ENCODE measurements at places on chromosomes 16 and 17. TPM values are rescaled to one million over a fixed set of nuclear protein-coding genes. Genes with fewer than 3 reads are reported as not detected.

GRCh38 chr16:17331071-17331607, 139.6 kb downstream of the XYLT1 start:
- H3K27me3 ChIP-seq = no peaks in the 10 kb centered on the region
- no peak overlapping the region for H3K4me3 ChIP-seq
- no peak overlapping the region for H3K27ac ChIP-seq
- peaks cover 5% of the 10 kb centered on the region for H3K4me1 ChIP-seq

DNA sequence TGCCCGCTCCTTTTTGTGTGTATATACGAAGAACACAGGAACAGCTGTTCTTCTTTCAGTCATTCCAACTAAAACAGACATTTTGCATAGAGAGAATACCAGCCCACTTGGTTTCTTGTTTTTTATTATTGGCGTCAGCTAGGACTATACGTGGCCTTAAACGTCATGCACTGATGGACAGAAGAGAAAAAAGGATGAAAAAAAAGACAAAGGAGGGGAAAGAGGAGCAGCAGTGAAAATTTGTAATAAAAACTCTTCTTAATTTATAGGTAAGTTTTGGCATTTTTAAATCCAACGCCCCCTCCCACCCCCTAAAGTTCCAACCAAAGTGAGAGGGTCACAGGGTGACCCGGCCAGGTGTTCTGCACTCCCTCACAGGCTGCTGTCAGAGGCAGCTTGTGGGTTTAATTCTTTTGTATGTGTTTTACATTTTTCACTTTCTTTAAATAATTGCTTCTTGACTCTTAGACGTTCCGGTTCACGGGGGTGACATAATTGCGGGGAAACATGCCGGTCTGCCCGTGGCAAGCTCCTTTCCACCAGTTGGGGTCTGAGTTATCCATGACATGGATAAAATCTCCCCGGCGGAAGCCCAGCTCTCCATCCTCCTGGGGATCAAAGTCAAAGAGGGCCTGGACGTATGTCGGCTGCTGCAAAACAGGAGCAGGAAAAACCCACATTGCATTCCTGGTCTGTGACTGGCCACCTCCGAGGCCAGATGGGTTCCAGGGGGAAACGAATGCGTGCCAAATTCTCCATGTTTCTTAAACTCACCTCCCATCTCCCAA, 30.9 kb upstream of the SLC25A19 start:
- no peaks in the 10 kb centered on the region for H3K36me3 ChIP-seq
- H3K4me1 ChIP-seq = peaks cover 4% of the 10 kb centered on the region
- H3K4me3 ChIP-seq = no peak overlapping the region
- DNase-seq = no peak
- H3K27me3 ChIP-seq = no peaks in the 10 kb centered on the region
- no peak overlapping the region for H3K27ac ChIP-seq

DNA sequence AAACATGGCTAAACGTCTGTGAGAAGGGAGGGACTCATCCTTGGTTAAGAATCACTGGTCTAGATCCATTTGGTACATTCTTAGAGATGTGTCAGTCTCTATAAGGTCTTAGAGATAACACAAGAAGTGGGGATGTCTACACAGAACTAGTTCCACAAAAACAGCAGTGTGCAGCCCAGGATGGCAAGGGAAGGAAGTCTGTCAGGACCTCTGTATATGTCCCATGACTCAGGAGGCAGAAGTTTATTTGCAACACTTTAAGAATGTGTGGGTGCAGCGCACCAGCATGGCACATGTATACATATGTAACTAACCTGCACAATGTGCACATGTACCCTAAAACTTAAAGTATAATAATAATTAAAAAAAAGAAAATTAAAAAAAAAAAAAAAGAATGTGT, 548.5 kb upstream of the SOX9 start:
- no peak overlapping the region for H3K27ac ChIP-seq
- H3K27me3 ChIP-seq = no peaks in the 10 kb centered on the region

TAOK1 gene
- 34.9 TPM for total RNA-seq

GRCh38 chr16:48234630-48235029, 9.5 kb upstream of the LONP2 start:
- H3K27ac ChIP-seq = no peak overlapping the region
- H3K27me3 ChIP-seq = no peaks in the 10 kb centered on the region
- H3K4me3 ChIP-seq = no peak overlapping the region
- DNase-seq = no peak
- H3K4me1 ChIP-seq = no peaks in the 10 kb centered on the region

- H3K27ac ChIP-seq = peak overlapping the region; percentile 40
- peaks cover 25% of the 10 kb centered on the region for H3K4me1 ChIP-seq
- no peak overlapping the region for H3K4me3 ChIP-seq
- H3K27me3 ChIP-seq = no peaks in the 10 kb centered on the region
Measured at GRCh38 chr17:45228763-45229539, 7.3 kb downstream of the FMNL1 start.

SDR42E1 gene
- total RNA-seq = 2.6 TPM

ALOX12 gene
- total RNA-seq = not detected

- H3K4me1 ChIP-seq = peaks cover 35% of the 10 kb centered on the region
- no peaks in the 10 kb centered on the region for H3K27me3 ChIP-seq
- no peak for DNase-seq
- no peaks in the 10 kb centered on the region for H3K36me3 ChIP-seq
Measured at GRCh38 chr16:11494029-11494428, 92.7 kb downstream of the LITAF start.

GRCh38 chr16:48607056-48607825, 2.7 kb downstream of the N4BP1 start:
- H3K4me3 ChIP-seq = no peak overlapping the region
- DNase-seq = peak; percentile 32
- H3K27ac ChIP-seq = peak overlapping the region; percentile 9
- peaks cover 54% of the 10 kb centered on the region for H3K4me1 ChIP-seq
- H3K27me3 ChIP-seq = no peaks in the 10 kb centered on the region

ITGB3 gene
- total RNA-seq = 2.1 TPM

GRCh38 chr17:17142556-17142955, 63.6 kb downstream of the PLD6 start:
- no peak overlapping the region for H3K27ac ChIP-seq
- H3K4me1 ChIP-seq = no peaks in the 10 kb centered on the region
- no peaks in the 10 kb centered on the region for H3K36me3 ChIP-seq
- DNase-seq = no peak
- no peak overlapping the region for H3K4me3 ChIP-seq
- no peaks in the 10 kb centered on the region for H3K27me3 ChIP-seq

DNA sequence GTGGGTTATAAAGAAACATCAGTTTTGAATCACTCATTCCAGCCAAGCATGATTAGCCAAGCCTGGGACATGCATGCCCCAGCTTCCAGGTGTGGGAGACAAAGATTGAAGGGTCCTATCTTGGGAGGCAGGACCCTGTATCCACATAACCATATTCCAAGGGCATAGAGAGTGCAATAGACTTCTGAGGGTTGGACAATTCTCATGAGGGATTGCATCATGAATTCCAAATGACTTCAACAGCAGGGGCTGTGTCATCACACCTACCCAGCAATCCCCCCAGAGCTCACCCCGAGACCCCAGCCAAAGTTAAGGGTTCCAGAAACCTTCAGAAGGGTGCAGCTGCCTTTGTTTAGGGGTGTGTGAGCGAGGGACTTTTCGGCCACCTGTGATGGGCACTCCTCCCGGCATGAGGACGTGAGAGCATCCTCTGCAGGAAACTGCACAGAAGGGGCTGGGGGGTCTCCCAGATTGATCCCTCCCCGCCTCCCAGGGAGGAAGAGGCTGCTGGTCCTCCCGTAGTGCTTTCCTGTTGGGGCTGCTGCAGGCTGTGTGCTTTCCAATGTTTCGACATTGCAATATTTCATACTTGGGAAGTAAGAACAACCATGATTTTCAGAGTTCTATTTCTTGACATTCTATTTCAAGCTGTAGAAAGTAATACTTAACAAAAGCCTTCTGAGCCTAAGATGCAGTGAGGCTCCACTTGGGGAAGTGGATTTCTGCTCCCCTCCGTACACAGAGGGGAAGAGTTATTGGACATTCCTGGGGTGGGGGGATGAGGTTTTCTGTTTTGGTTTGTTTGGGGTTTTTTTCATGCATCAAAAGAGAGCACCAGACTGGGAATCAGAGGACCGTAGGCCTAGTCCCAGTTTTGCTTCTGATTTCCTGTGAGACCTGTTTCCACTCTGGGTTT, 13.3 kb upstream of the PITPNM3 start:
- DNase-seq = no peak
- no peaks in the 10 kb centered on the region for H3K36me3 ChIP-seq
- no peaks in the 10 kb centered on the region for H3K4me1 ChIP-seq
- no peaks in the 10 kb centered on the region for H3K27me3 ChIP-seq
- H3K4me3 ChIP-seq = no peak overlapping the region
- no peak overlapping the region for H3K27ac ChIP-seq

TCAP gene
- total RNA-seq = not detected

KREMEN2 gene
- 6.3 TPM for total RNA-seq

NOG gene
- not detected for total RNA-seq

NUDT16L1 gene
- 25.4 TPM for total RNA-seq

DNA sequence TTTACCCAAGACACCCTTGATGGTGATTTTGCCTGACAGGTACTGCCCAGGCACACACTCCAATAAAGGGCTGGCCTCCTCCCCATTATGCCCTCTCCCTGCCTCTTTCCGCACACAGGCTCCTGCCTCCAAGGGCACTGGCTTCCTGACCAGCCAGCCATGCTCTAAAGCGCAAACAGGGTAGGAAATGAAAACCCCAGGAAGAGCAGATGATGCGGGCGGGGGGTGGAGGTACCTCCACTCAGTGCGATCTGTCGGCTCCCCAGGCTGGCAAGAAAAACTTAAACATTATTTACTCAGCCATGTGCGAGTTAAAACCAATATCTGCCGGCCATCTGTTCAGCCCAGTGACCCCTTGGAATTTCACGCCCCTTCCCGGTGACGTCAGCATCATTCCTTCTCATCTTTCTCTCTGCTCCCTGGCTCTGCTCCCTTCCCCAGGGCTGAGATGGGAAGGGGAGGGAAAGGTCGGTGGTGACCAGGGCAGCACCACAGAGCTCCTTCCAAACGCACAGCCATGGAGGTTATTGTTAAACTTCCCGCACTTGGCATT, 262.5 kb downstream of the CBLN1 start:
- no peaks in the 10 kb centered on the region for H3K36me3 ChIP-seq
- H3K27me3 ChIP-seq = no peaks in the 10 kb centered on the region
- no peak overlapping the region for H3K27ac ChIP-seq
- no peak overlapping the region for H3K4me3 ChIP-seq
- DNase-seq = no peak

DNA sequence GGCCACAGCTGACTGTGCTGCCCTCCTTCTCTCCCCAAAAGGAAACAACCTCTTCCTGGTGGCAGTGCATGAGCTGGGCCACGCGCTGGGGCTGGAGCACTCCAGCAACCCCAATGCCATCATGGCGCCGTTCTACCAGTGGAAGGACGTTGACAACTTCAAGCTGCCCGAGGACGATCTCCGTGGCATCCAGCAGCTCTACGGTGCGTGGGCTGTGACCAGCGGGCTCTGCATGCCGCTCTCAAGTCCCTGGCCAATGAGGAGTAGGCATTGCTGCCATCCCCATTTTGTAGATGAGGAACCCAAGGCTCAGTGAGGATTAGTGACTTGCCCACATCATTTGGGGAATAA, 14.9 kb downstream of the MMP15 start:
- H3K27ac ChIP-seq = no peak overlapping the region
- no peaks in the 10 kb centered on the region for H3K36me3 ChIP-seq
- DNase-seq = no peak
- H3K27me3 ChIP-seq = no peaks in the 10 kb centered on the region
- no peak overlapping the region for H3K4me3 ChIP-seq
- H3K4me1 ChIP-seq = peaks cover 31% of the 10 kb centered on the region

DNA sequence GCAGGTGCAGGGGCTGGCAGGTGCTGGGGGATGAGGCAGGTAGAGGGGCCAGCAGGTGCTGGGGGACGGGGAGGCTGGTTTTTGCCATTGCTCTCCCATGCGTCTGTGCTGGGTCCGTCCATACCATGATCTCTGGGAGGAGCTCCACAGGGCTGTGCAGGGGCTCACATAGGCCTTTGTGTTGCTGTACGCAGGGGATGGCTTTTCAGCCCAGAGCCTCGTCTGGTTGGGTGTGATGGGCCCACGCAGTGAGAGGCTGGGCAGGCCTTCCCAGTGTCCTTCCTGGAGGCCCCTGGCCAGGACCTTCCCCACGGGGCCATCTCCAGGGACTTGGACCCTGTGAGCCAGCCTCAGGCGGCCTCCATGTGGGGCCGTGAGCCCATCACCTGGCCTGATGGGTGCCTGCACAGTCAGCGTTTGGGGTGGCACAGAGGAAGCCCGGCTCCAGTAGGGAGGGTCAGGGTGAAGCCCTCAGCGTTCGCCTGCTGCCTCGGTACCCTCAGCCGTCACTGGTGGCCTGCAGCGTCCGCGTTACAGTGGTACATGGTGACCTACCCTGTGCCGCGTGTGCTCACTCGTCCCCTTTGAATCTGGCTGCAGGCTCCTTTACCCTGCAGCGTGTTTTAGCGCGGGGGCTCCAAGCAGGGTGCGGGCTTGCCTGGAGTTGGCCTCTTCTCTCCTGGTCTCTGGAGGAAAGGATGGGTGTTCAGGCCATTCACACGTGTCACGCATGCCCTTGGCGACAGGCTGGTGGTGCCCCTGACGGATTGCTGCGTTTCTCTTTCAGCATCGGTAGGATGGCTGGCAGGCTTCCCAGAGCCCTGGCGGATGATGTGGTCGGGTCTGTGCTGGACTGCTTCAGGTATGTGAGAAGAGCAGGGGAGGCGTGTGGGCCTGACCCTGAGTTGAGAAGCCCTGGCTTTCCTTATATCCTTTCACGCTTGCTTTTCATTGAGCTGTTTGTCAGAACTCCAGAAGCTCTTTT, 30.6 kb downstream of the ZNF750 start:
- H3K4me1 ChIP-seq = no peaks in the 10 kb centered on the region
- no peak overlapping the region for H3K4me3 ChIP-seq
- no peak for DNase-seq
- H3K36me3 ChIP-seq = no peaks in the 10 kb centered on the region

DNA sequence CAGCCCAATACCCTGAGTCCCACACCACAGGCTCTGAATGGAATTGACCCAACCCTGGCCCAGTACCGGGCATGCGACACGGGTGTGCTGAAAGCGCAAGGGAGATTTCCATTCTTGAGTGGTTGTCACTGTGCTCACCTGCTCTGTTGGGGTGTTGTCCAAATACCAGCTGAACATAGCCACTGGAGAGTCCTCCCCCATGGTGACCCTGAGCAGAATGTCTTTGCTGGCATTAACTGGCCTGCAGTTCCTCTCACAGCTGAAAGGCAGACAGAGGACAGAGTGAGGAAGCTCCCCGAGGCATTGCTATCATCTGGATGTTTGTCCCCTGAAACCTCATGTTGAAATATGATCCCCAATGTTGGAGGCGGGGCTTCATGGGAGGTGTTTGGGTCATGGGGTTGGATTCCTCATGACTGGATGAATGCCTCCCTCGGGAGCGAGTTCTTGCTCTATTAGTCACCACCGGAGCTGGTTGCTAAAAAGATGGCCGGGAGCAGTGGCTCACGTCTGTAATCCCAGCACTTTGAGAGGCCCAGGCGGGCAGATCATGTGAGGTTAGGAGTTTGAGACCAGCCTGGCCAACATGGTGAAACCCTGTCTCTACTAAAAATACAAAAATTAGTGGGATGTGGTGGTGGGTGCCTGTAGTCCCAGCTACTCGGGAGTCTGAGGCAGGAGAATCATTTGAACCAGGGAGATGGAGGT, 57.3 kb upstream of the BCO1 start:
- H3K4me3 ChIP-seq = no peak overlapping the region
- H3K27me3 ChIP-seq = no peaks in the 10 kb centered on the region
